ENCODE measurements at places on chromosomes 4 and X. TPM values are rescaled to one million over a fixed set of nuclear protein-coding genes. Genes with fewer than 3 reads are reported as not detected.

The APELA gene
- total RNA-seq, result 24.2 TPM

DNA sequence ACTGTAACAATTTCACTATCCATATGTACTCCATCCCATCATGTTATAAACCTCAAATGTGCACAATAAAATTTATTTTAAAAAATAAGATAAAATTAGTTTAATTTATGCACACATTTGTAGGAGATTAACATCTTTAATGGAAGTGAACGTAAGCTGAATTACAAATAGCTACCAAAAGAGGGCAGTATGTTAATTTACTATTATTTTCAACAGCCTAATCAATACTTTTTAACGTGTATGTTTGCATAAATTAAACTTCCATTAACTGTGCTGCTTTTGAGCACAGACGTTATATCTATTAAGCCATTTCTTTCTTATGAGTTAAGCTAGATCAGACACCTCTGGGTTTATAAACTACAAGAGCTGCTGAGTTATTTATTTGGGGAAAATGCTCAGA lies 56.5 kb upstream of the PHKA2 start:
- no peak for DNase-seq

The NWD2 gene
- total RNA-seq, result not detected

- DNase-seq, result no peak
Observed at GRCh38 chr4:71020611-71021010, 27.2 kb downstream of the DCK start.

The HAUS3 gene
- 22.6 TPM for total RNA-seq

DNA sequence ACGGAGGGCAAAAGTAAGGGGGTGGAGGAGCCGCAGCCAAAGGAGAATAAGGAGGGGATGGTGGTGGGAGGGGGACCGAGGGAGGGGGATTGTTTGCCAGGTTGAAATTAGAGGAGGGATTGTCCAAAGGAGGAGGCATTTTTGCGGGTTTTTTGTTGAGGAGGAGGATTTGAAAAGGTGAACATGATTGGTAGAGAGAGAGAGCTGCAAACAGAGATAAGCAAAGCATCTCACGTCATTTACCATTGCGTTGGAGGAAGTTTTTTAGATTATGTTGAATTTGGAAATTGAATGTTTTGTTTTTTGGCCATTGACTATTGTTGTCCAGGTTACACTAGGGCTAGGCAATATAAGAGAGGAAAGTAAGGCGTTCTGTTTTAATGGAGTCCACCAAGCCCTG lies 54.5 kb upstream of the ABCB7 start:
- DNase-seq, result no peak

All from endodermal cell (in vitro differentiated cells).